Effector CD4-positive, alpha-beta T cell (primary cell): ENCODE measurements at places on chromosomes 3 and 15.

DNA sequence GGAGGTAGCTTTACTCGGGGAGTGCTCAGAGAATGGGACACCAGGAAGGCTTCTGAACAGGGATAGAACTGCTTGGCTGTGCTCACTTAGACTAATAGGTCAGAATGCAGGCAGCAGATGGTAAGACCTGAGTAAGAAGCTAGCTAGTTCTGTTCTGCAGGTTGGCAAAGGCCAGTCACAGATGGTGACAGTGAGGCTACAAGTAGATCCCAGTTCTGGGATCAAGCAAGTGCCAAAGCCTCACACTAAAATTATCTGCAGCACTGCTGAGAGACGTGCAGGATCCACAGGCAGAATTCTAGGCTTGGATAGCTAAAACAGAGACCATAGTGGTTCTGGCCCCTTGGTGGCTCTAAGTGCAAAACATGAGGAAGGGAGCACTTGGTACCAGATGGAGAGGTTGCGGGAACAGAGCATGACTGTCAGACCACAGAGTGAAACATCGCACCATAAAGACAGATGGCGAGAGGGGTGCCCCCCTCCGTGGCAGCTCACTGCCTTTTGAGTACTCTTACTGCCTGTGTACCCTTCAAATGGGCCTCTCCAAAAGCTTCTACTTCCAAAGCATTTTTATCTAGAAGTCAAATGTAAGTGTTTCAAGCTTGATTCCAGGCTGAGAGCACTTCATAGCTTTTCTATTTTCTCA, 3.6 kb upstream of the GLCE start:
- DNase-seq: no peak

DNA sequence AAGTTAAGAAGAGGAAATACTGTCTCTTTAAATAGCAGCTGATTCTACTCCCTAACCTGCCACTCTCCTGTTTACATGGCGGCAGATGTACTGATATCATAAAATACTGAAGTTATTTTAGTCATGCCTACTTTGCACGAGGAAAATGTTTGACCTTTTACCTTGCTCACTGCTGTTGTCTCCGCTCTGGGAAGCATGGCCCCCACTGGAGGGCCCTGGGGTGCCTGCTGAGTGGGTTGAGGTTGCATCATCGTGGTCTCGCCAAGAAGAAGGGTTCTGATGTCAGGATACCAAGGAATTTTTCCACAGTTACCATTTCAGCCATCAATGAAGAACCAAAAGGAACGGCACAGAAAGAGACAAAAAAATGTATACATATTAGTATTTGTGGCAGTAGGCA, 16.7 kb downstream of the MEIS2 start:
- DNase-seq: no peak

GRCh38 chr3:140250945-140251344, 316.0 kb downstream of the CLSTN2 start:
- no peak for DNase-seq

DNA sequence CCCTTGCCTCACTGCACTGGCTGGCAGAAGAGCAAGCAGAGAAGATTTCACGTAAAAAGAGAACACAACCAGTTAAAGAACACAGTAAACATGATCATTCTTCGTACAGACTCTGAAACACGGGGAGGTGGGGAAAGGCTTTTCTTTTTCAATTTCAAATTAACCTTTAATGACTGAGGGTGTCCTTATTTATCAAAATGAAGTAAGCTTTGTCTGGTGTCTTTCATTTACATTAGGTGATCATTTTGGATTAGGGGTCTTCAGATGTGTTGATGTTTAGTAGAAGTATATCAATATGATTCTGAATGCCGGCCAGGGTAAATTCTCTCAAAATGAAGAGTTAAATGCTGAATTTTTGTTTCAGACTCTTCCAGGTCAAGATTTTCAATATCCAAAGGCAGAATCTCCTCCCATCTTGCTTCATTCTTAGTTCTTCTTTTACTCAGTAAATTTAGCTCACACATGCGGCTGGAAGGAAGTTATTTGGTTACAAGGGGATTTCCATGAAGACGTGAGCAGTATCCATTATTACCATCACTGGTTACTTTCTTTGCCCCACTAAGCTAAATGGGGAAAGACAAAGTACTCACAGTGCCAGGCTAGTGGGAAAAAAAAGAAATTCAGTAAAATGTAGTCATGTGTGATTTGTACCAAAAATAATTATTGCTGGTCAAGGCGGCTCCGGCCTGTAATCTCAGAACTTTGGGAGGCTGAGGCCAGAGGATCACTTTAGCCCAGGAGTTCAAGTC, 272.2 kb upstream of the NR2F2 start:
- no peak for DNase-seq

- DNase-seq: no peak
These were observed 260.4 kb upstream of the SLCO3A1 start for GRCh38 chr15:91593067-91593466.
